RKO (cell line): ENCODE measurements at places on chromosomes 16 and 17.
A peak's percentile ranks its signal among the peaks of the same experiment; 100 is the strongest.

GRCh38 chr17:2049333-2050299 lies 5.3 kb upstream of the HIC1 start:
- peak; percentile 87 for DNase-seq

DNA sequence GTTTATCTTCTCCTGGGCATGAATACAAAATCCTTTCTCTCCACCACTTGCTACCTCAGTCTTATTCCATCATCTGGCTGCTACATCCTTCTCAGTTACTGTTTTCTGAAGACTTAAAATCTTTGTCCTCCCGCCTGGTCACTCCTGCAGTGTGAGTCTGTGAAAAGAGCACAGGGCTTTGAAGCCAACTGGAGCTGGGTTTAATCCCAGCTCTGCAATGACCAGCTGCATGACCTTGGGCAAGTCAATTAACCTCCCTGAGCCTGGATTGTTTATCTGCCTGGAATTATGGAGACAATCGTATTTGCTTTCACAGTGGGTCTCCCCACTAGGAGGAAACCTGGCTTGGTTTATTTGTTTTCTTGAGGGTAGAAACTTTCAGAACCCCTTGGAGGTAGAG lies 183.2 kb downstream of the GSG1L start:
- no peak for DNase-seq

- DNase-seq, result no peak
Observed at GRCh38 chr16:16154281-16154951, 68.9 kb downstream of the ABCC6 start.

GRCh38 chr17:10842658-10843057 lies 4.8 kb upstream of the PIRT start:
- no peak for DNase-seq

DNA sequence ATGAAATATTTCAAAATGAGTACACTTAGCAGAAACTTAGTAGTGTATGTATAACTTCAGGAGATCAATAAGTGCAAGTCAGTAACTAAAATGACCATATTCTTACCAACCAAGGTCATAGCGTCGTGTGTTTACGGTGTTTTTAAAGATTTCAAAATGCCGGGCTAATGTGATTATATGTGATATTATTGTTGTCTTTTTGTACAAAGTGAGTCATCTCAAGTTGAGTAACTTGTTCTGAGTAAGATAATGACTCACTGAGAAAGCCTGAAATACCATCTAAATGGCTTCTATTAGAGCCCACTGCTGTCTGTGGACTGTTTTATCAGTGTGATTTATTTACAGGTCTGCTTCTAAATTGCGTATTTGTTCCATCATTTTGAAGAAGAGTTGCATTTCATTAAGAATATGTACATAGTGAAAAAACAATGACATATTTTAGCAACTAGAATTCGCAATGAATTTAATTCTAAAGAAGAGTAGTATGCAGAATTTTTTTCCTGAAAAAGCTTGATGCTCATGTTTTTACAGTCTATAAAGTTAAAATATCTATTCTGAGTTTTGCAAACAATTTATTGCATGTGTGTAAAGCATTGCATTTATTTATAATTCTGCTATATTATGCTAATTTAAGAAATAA lies 12.7 kb downstream of the KRT12 start:
- DNase-seq, result peak; percentile 90

- DNase-seq, result no peak
Observed at GRCh38 chr16:48531011-48531962, 78.7 kb downstream of the N4BP1 start.

DNA sequence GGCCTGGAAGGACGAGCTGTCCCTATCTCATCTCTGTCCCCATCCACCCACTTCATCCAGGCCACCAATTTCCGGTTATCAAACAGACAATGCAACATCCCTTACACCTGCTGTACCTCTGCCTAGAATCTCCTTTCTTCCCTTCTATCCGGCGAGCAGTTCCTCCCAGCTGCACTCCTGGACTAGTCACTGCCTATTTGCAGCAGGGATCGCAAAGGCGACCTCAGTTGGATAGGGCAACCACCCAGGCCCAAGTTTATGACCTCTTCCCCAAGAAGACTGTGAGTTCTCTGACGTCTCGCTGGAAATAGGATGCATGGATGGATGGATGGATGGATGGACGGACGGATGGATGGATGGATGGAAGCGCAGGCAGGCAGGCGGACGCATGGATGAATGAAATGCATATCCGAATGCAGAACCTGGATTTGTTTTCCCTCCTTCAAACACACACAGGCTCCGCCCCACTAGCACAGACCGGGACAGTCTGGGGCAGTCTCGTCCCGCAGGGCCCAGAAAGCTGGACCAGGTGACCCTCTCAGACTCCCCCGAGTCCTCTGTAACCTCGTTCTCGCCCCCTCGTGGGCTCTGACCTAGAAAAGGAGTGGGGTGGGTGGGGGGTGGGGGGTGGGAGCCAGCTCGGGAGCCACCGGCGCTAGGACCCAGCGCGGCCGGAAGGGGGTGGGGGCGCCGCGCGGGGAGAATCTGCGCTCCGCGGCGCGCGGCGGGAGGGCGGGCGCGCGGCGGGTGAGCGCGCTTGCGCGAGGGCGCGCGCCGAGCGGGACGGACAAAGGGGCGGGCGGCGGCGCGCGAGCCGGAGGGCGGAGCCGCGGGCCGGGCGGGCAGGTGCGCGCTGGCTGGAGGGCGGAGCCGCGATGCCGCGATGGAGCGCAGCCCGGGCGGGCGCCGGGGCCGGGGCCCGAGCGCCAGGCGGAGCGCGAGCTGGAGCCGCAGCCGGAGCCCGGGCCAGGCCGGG lies at the start of gene SBK1:
Gene SBK1, plus strand, starts transcription at position 875 of the 976 bp plus-strand sequence. CDS start 24,867 bp downstream, outside the sequence.
- peak; percentile 81 for DNase-seq

GRCh38 chr17:51229889-51230288 lies 30.0 kb downstream of the MBTD1 start:
- no peak for DNase-seq

DNA sequence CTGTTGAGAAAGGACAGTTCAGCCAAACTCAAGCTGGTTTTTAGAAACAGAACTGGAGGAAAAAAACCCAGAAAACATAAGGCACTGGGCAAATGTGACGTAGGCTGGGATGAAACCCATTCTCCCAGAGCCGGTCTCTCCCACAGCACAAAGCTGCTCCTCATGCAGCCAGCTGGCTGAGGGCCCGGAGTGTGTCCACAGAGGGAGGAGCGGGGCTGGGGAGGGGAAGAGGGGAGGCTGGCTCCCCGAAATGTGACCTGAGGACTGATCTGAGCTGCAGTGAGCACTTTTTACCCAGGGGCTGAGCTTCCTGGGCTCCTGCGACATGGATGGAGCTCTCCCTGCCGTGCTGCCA lies 20.8 kb downstream of the FOXF1 start:
- no peak for DNase-seq

GRCh38 chr16:81808933-81809480 lies 29.9 kb downstream of the PLCG2 start:
- DNase-seq, result no peak

GRCh38 chr17:57862694-57863667 lies 13.1 kb upstream of the MRPS23 start:
- no peak for DNase-seq

- DNase-seq, result no peak
Observed at GRCh38 chr16:53673189-53673588, 30.5 kb downstream of the RPGRIP1L start.

GRCh38 chr17:54974759-54975158 lies 6.2 kb downstream of the STXBP4 start:
- no peak for DNase-seq

DNA sequence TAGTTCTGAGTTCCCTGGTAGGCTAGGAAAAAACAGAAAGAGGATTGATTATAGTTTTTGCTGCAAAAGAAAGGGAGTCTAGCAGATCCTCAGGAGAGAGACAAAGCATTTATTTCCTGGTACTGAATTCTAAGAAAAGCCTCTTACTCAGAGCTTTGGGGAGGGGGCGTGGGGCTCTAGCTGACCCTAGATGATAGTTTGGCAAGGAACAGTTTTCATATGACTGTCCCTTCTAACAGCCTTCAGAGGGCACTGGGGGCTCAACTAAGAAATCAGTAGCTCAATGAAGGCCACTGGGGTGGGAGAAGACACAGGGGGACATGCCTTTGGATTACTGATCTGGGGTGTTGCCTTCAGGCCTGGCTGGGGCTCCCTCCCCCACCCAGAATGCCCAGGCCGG lies 4.0 kb downstream of the CA7 start:
- no peak for DNase-seq

DNA sequence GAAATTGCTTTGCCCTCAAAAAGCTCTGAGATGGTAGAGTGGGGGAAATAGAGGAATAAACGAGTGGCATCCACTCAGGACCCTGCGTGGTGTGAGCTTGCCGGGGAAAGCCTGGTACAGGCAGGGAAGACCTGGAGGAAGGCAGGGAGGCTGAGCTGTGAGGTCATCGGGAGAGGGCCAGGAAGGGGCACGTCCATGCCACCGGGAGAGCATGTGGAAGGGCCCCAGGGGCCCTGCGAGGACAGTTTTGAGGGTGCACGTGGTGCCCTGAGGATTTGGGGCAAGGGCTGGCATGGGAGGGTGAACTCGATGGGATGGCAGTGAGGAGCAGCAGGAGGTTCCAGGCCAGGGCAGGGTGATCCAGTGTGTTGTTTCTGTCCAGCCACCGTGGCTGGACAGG lies 56.3 kb upstream of the CBFA2T3 start:
- DNase-seq, result no peak

DNA sequence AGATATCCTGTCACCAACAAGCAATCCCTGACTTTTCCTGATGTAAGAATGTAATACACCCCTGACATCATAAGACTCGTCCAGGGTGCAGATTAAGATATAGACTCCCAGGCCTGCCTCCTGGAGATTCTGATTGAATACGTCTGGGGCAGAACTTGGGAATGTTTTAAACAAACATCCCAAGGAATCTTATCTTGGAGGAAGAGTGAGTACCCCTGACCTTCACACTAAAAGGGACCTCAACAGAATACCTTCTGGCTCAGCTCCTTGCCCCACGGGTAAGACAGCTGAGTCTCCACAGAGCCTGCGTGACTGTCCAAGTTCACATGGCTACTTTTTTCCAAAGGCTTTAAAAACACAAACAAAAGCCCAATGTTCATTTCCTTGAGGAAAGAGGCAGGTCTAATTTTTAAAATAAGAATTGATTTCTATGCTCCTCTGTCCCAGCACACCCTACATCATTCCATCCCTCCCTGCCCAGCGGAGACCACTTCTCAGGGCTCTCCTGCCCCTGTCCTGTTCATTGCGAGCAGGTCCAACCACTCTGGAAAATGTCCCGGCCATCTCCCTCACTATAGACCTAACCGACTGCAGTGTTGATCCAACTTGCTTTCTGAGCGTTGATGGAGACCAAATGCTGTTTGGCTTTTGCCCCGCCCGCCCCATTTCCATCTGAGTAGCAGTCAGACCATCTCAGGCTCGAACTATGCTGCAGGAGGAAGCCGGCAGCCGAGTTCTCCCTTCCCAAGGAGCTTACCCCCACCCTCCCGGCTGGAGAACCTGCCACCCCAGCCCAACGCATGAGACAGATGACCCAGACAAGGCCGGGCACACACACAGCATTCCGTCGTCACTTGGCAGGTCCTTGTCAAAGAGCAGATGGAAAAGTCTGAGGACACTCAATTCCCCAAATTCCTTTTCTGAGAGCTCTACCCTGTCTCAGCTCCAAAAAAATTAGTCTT lies 44.1 kb upstream of the MYH10 start:
- no peak for DNase-seq

GRCh38 chr17:55873017-55873758 lies 122.3 kb downstream of the PCTP start:
- DNase-seq, result no peak

DNA sequence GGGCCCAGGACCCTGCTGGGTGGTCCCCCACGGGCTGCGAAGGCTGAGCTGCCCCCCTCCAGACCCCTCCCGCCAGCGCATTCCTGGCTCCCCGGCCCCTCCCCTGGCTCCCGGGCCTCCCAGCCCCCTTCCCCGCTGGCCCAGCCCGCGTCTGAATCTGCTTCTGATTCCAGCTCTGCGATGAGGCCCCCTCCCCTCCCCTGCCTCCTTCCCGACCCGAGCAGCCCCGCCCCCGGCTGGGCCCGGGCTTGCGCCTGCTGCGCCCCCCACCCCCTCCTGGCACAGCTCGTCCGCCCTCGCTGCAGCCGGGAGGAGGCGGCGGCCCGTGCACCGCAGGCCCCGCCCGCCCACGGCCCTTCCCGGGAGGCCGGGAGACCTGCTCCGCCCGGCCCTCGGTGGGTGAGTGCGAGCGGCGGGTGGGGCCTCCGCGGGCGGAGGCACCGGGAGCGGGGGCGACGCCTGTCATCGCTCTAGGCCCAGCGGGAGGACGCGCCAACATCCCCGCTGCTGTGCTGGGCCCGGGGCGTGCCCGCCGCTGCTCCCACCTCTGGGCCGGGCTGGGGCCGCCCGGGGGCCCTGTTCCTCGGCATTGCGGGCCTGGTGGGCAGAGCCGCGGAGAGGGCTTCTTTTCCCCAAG lies at the start of gene NTN3:
Gene NTN3, plus strand, starts transcription at position 282 of the 637 bp plus-strand sequence. CDS start 405 bp downstream, outside the sequence.
- no peak for DNase-seq

DNA sequence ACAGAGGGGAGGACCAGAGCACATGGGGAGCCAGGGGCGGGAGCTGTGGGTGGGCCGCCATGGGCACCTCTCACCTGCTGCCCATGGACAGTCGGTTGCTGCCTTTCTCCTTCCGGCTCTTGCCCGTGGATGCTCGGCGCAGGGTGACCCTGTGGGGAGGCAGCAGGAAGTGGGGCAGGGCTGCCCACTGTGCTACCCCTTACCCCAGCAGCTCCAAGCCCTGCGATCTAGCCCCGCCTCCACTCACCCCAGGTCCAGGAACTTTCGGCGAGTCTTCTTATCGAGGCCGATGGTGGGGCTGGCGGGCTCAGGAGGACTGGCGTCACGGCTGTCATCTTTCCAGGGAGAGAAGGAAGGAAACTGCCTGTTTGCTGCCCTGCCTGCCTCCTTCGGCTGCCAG lies 14.2 kb downstream of the SAMD14 start:
- no peak for DNase-seq
